Stomach (tissue), 19 donors: ENCODE measurements at places on chromosomes 12 and 14. TPM values are rescaled to one million over a fixed set of nuclear protein-coding genes. Genes with fewer than 3 reads are reported as not detected.

DNA sequence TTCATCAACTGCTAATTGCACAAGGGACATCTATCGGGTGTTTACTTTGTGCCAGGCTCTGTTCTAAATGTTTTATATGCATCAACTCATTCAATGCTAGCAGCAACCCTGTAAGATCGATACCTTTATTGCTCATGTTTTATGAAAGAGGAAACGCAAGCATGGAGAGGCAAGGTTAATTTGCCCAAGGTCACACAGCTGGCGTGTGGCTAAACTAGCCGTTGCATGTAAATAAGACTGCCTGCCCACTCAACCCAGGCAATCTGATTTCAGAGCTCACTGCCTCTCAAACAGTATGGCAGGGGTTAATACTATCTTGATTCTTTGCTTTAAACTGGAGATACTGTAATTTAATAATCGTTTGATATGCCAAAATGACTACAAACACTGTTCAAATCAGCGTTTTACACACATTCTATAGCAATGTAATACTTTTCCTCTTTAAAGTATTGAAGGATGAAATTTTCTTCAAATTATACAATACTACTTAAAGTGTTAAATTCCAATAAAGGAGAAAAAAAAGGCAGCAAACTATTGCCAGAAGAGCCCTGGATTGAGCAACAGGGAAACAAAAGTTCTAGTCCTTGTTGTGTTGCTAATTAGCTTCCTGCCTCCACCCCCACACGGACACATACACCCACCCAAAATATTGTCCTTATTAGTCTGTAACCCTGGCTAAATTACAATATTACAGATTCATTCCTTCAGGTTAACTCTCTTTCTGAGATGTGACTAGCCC is 39.1 kb upstream of the DHRS7 start:
- H3K27me3 ChIP-seq: no peaks in the 10 kb centered on the region
- H3K4me3 ChIP-seq: no peak overlapping the region
- no peaks in the 10 kb centered on the region for H3K4me1 ChIP-seq
- H3K27ac ChIP-seq: no peak overlapping the region
- DNase-seq: no peak

GRCh38 chr12:23555825-23556207 is 393.7 kb downstream of the SOX5 start:
- H3K27me3 ChIP-seq: no peaks in the 10 kb centered on the region
- no peaks in the 10 kb centered on the region for H3K36me3 ChIP-seq
- H3K4me3 ChIP-seq: no peak overlapping the region
- no peak overlapping the region for H3K27ac ChIP-seq
- DNase-seq: no peak

- H3K4me3 ChIP-seq: no peak overlapping the region
- H3K27me3 ChIP-seq: no peaks in the 10 kb centered on the region
- DNase-seq: no peak
- no peaks in the 10 kb centered on the region for H3K36me3 ChIP-seq
Measured at GRCh38 chr14:52547526-52547925, 4.8 kb downstream of the TXNDC16 start.

GRCh38 chr12:12436831-12437345 is 80.0 kb downstream of the BORCS5 start:
- no peak overlapping the region for H3K27ac ChIP-seq
- DNase-seq: no peak
- no peaks in the 10 kb centered on the region for H3K27me3 ChIP-seq
- peaks cover 68% of the 10 kb centered on the region for H3K4me1 ChIP-seq
- no peak overlapping the region for H3K4me3 ChIP-seq

DNA sequence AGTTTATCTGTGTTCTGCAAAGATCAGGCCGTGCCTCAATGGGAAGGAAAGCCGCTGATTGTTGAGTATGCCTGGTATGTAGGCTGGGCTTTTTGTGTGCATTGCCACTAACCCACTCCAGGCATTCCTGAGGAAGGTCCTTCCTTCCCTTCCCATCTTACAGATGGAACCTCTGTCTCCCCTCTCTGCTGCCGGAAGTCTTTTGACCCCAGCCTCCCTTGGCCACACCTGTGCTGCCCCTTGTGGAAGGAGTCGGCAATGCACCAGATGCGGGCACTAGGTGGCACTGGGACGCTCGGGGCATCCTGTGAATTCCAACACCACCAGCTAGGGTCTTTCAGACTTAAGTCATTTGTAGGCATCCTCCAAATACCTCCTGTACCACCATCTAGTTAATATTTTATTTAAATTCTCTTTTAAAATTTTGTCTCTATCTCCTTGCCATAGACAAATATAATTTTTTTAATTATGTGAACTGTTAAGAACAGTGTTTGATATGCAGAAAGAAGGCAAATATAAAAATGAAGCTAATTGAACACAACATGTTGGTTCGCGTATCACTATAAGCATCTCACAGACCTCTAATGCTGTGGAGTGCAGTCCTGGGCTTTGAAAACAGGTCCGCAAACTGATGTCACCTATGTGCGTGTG is 99.6 kb downstream of the RIN3 start:
- H3K27ac ChIP-seq: no peak overlapping the region
- H3K27me3 ChIP-seq: no peaks in the 10 kb centered on the region
- no peak for DNase-seq
- H3K4me3 ChIP-seq: no peak overlapping the region
- H3K36me3 ChIP-seq: no peaks in the 10 kb centered on the region
- H3K4me1 ChIP-seq: peaks cover 19% of the 10 kb centered on the region

LGMN gene
- 142 TPM for total RNA-seq

RFX4 gene
- not detected for total RNA-seq

DNA sequence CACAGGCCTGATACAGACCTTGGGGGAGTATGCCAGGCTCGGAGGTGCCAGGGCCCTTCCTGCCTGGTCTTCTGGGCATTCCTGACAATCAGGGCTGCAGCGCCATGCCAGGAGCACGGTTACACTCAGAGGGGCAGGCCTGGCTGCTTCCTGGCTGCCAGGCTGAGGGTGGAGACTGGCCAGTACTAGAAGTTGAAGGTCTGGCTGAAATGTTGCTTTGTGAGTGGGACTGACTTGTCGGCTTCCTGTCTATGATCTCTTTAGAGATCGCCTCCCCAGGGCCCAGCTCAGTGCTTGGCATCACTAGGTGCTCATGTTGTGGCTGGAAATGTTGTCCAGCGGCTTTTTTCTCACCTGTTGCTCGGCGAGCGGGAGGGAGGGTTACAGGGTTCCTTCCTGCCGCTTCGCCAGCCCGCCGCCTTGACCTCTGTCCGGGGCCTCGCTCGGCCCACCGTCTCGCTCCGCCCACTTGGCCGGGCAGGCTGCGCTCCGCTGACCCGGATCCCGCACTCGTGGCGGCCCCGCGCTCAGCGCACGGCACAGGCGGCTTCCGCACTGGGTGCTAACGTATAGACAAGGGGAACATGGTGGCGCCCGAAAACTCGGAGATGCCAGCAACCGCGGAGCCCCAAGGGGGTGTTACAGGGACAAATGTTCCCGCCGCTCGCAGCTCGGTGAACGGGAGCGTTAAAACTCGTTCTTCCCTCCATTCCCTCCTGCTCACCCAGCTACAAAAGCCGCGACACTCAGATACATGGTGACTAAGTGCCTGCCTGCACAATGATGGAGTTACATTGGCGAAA is 32.6 kb downstream of the PAPLN start:
- H3K36me3 ChIP-seq: peaks cover 11% of the 10 kb centered on the region
- H3K27ac ChIP-seq: peak overlapping the region; percentile 41
- H3K4me3 ChIP-seq: peak overlapping the region; percentile 36

GRCh38 chr14:53953002-53953827 is 3.4 kb downstream of the BMP4 start:
- peak overlapping the region; percentile 62 for H3K4me3 ChIP-seq
- peaks cover 5% of the 10 kb centered on the region for H3K36me3 ChIP-seq
- H3K27me3 ChIP-seq: peaks cover 43% of the 10 kb centered on the region
- peak overlapping the region; percentile 89 for H3K27ac ChIP-seq
- peak; percentile 69 for DNase-seq

DDIT3 gene
- 36.2 TPM for total RNA-seq

DNA sequence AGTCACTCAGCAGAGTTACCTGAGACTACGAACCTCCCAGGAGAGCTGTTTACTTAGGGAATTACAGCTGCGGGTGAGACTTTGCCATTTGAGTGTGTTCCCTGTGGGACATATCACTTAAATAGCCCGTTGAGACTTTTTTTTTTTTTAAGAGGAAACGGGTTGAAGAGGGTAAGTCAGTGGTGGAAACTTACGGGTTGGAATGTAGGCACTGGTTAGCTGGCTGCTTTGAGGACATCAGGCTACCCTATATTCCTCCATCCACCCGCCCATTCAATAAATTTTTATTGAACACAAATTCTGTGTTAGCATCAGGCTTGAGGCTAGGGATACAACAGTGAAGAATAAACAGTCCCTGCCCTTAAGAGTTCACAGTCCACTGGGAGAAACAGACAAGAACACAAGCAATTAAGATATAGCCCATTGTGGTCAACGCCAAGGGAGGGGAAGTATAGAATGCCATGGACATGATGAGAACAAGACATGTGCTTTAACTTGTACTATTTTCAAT is 88.1 kb upstream of the CPSF6 start:
- H3K36me3 ChIP-seq: no peaks in the 10 kb centered on the region
- no peaks in the 10 kb centered on the region for H3K27me3 ChIP-seq
- no peak overlapping the region for H3K4me3 ChIP-seq

PYGL gene
- 10.5 TPM for total RNA-seq

PRIMA1 gene
- total RNA-seq: 7.8 TPM

- no peaks in the 10 kb centered on the region for H3K36me3 ChIP-seq
- H3K27ac ChIP-seq: no peak overlapping the region
- no peak for DNase-seq
- H3K27me3 ChIP-seq: no peaks in the 10 kb centered on the region
Measured at GRCh38 chr12:100840748-100841147, 46.2 kb downstream of the ANO4 start.

- no peak for DNase-seq
- no peaks in the 10 kb centered on the region for H3K36me3 ChIP-seq
- H3K4me1 ChIP-seq: no peaks in the 10 kb centered on the region
- no peak overlapping the region for H3K27ac ChIP-seq
- H3K27me3 ChIP-seq: no peaks in the 10 kb centered on the region
Measured at GRCh38 chr14:30673071-30673470, 51.0 kb downstream of the SCFD1 start.

- H3K4me3 ChIP-seq: no peak overlapping the region
- peak overlapping the region; percentile 85 for H3K27ac ChIP-seq
- H3K4me1 ChIP-seq: peaks cover 72% of the 10 kb centered on the region
- no peaks in the 10 kb centered on the region for H3K36me3 ChIP-seq
- no peak for DNase-seq
Measured at GRCh38 chr14:68934066-68934465, 45.0 kb downstream of the ACTN1 start.

GALNT6 gene
- total RNA-seq: 65.3 TPM

NOVA1 gene
- 15.2 TPM for total RNA-seq

GRCh38 chr12:27277846-27278260 is 33.8 kb downstream of the STK38L start:
- no peaks in the 10 kb centered on the region for H3K27me3 ChIP-seq
- no peak for DNase-seq
- H3K27ac ChIP-seq: peak overlapping the region; percentile 38
- peaks cover 9% of the 10 kb centered on the region for H3K4me1 ChIP-seq
- H3K36me3 ChIP-seq: no peaks in the 10 kb centered on the region

DNA sequence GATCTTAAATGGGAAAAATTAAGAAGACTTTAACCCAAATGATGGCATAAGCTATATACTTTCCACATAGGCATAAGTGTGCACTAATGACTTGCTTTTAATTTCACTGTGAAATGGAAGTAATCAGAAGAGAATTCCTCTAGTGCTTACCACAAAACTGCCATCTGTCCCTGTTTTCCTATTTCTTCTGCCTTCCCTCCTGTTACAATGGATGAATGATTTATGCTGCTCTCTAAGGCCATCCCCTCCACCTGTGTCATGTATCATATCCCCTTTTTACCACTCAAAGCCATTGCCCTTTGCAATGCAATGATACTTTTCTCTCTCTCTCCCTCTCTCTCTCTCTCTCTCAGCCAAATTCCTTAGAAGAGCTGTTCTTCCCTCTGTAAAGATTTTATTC is 109.1 kb downstream of the C12orf50 start:
- H3K4me1 ChIP-seq: no peaks in the 10 kb centered on the region
- no peak overlapping the region for H3K4me3 ChIP-seq
- H3K36me3 ChIP-seq: no peaks in the 10 kb centered on the region
- DNase-seq: no peak
- H3K27me3 ChIP-seq: no peaks in the 10 kb centered on the region
- H3K27ac ChIP-seq: no peak overlapping the region

GRCh38 chr12:118617611-118618450 is 241.5 kb downstream of the SUDS3 start:
- no peaks in the 10 kb centered on the region for H3K36me3 ChIP-seq
- H3K27me3 ChIP-seq: no peaks in the 10 kb centered on the region
- no peak for DNase-seq
- H3K4me1 ChIP-seq: no peaks in the 10 kb centered on the region
- no peak overlapping the region for H3K4me3 ChIP-seq
- no peak overlapping the region for H3K27ac ChIP-seq

DNA sequence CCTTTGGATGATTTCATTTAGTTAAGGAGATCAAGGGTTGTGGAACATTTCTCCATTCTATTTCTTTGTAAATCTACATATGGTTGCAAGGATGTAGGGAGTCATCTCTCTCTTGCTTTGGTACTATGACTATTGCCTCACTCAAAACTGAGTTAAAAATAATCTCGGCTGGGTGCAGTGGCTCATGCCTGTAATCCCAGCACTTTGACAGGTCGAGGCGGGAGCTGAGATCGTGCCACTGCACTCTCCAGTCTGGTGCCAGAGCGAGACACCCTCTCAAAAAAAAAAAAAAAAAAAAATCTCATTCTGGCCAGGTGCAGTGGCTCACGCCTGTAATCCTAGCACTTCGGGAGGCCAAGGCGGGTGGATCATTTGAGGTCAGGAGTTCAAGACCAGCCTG is 24.8 kb upstream of the PPM1H start:
- no peaks in the 10 kb centered on the region for H3K36me3 ChIP-seq
- DNase-seq: no peak

DNA sequence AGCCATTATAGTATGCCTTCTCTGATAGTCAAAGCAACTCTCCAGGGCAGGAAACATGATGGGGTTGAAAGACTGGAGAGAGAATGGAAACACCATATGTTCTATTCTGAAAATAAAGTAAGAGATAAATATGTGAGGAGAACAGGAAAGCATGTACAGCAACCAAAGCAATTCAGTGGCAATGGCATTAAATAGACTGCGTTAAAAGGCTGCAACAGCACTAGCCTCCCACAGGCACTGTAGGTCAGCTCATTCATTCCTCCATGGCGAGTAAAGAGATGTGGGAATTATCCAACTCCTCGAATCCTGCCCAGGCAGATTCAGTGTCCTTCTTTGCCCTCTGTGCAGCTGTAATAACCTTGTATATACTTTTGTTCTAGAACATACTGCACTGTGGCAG is 43.8 kb downstream of the ANO6 start:
- no peak for DNase-seq
- no peaks in the 10 kb centered on the region for H3K36me3 ChIP-seq
- peaks cover 13% of the 10 kb centered on the region for H3K4me1 ChIP-seq

- H3K4me3 ChIP-seq: no peak overlapping the region
- no peak for DNase-seq
- no peaks in the 10 kb centered on the region for H3K36me3 ChIP-seq
- H3K27ac ChIP-seq: no peak overlapping the region
Measured at GRCh38 chr12:87381742-87382141, 647.5 kb downstream of the C12orf50 start.
